CD4-positive, alpha-beta memory T cell (primary cell): ENCODE measurements at places on chromosomes 6 and 20.

- DNase-seq, result no peak
Measured at GRCh38 chr6:164247106-164247505, 832.6 kb downstream of the QKI start.

GRCh38 chr20:57598060-57598459, 22.2 kb downstream of the ZBP1 start:
- DNase-seq, result no peak

DNA sequence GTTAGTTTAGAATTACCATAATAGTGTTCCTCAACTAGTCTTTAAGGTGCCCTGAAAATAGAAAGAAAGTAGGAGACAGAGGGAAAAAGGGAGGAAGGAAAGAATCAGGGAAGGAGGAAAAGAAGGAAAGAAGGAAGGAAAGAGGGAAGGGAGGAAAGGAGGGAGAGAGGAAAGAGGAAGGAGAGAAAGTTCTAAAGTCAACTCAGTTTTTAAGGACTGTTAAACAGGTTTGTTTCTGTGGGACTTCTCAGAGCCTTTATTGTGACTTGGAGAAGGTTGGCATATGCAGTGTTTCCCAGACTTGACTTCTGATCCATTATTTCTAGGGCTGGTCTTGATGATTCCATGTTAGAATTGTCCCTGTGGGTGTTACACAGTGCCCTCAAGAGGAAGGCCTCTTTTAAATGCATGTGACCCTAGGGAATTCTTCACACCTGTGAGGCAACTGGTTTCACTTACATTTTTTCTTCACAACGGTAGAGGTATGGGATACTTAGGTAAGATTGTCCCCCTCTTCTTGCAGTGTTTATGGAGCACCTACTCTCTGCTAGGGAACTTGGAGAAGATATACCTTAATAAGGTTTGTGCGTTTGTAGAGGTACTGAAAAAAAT, 132.7 kb upstream of the GMDS start:
- DNase-seq, result no peak

DNA sequence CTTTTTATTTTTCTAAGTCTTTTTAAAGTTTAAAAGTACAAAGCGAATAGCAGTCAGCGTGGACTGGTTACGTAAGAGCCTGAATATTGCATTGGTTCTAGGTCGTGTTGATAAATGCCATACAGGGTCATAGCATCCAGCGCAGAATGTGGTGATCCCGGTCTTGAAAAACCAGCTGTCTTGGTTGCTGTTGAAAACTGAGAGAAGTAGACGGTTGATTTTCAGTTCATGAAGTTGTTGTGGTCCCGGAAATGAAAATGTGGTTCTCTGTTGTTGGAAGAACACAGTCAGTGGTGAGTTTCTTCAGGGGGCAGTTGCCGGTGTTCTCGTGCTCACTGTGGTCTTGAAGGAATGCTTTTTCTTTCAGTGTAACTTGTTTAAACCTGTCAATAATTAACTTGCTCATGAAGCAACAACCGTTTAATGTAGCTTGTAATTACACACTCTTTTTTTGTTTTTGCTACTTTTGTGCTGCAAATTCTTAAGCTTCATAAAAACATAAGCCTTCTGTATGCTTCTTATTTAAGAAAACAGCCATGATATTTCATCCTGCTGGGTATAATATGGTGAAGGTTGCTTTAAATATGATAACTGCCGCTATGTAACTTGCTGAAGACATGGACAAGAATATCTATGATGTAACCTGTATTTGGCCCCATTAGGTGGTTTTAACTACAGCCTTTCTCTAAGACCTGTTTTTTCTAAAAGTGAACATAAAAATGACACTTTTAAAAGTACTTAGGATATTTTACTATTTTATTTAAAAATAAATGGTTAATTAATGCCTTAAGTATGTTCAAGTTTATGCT, 64.8 kb upstream of the KIF25 start:
- DNase-seq, result no peak

DNA sequence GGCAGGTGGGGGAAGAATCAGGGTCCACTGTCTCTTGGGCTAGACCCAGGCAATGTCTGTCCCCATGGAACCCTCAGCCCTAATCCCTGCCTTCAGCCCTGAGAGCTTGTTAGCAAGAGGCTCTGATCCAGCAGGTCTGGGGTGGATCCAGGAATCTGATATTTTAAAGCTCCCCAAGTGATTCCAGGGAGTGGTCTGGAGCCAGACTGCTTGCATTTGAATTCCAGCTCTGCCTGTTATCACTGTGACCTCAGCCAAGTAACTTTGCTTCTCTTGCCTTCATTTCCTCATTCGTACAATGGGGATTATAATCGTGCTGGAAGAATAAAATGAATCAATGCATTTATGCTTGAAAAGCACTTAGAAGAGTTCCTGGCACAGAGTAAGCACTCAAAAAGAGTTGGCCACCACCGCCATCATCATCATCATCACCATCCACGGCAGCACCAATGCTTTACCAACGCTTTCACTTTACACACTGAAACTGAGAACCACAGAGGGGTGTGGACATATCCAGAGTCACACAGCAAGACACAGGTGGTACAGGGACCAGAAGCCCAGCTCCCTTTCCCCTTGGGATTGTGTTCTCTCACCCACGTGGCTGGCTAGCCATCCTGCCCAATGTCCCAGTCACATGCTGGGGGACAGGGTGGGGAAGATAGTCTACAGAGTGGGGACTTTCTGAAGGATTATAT, 75.7 kb upstream of the RALY start:
- no peak for DNase-seq

GRCh38 chr6:85675030-85675819, 32.5 kb upstream of the SYNCRIP start:
- DNase-seq, result no peak

DNA sequence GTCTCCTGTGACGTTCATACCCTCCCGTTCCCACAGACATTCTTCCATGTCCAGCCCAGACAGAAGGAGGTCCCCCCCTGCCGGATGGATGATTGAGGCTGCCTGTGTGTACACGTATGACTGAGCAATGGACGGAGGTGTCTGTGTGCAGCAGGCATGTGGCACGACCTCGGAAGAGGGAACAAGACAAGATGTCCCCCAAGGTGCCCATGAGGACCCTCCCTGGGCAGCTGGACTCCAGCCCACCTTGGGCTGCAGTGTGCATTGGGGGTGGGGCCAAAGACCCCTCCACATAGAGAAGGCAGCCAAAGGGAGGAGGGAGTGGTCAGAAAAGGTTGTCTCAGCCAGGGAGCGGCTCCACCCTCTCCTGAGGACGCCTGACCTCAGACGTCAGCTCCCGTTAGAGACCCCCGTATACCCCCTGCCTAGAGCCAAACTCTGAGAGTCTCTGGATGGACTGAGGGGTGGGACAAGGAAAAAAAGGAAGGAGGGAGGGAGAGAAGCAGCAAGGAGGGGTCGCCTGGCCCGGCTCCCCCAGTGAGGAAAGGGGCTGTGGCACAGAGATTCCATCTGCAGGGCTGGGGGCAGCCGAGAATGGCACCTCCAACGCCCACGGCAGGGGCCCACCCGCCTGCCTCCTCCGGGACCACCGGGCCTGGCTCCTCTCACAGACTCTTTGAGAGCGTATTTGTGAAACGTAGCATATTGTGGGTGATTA, 92.9 kb upstream of the BHLHE23 start:
- no peak for DNase-seq

DNA sequence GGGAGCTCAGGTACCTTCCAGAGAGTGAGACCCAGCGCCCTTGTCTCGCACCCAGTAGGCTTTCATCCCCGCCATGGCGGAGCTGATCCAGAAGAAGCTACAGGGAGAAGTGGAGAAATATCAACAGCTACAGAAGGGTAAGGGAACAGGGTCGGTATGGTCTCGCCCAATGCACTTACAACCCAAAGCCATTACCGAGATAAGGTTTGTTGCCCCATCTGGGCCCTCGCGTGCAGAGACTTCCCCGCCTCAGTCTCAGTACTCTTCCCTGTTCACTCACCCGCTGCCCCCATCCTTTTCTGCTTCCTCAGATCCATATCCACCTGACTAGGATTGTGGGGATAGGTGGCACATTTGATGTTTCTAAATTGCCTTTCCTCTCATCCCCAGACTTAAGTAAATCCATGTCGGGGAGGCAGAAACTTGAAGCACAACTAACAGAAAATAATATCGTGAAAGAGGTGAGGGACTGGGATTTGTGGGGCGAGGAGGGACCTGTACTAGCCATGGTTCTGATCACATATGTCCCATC, 449 bp downstream of the PFDN6 start:
- DNase-seq, result no peak

DNA sequence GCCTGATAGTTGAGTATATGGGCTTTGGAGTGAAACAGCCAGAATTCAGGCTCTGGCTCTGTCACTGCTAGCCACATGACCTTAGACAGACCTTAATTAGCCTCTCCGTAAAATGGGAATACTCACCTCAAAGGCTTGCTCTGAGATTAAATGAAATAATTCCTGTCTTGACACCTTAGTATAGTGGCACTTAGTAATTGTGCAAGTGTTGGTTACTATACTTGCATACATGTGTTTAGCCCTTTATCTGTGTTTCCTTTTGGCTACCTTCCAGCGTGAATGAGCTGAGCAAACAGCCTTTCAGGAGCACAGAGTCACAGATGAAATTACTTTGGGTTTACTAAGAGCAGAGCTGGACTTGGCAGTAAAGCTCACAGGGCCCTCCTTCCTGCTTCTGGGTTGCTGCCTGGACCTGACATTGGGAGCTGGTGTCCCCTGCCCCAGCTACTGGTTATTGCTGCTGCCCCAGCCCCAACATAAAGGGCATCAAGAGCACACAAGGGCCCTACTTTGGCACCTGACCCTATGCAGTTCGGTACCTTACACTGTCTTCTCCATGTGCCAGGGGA, 32.8 kb downstream of the CD164 start:
- DNase-seq, result no peak
